ENCODE measurements at places on chromosomes 11 and 22.

DNA sequence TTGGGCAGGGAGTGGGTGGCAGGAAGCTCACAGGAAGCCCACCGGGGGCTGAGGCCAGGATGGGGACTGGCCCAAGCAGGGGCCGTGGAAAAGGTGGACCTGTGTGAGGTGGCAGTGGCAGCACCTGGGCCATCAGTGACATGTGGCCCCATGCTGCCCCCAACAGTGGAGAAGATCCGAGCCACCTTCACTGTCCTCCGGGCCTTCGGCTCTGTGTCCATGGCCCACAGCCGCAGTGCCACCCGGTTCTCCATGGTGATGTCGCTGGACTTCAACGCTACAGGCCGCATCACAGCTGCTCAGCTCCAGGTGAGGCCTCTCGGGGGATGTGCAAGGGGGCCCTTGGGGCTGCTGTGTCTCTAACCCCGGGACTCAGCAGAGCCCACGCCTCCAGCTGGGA is 37.9 kb downstream of the MYO18B start:
- DNase-seq: no peak

- no peak for DNase-seq
Measured at GRCh38 chr11:90223248-90223585, 368 bp upstream of the CHORDC1 start.

- no peak for DNase-seq
Measured at GRCh38 chr11:73468590-73469161, 92.5 kb downstream of the RELT start.

GRCh38 chr11:2483426-2483825 is 38.6 kb downstream of the KCNQ1 start:
- DNase-seq: no peak

DNA sequence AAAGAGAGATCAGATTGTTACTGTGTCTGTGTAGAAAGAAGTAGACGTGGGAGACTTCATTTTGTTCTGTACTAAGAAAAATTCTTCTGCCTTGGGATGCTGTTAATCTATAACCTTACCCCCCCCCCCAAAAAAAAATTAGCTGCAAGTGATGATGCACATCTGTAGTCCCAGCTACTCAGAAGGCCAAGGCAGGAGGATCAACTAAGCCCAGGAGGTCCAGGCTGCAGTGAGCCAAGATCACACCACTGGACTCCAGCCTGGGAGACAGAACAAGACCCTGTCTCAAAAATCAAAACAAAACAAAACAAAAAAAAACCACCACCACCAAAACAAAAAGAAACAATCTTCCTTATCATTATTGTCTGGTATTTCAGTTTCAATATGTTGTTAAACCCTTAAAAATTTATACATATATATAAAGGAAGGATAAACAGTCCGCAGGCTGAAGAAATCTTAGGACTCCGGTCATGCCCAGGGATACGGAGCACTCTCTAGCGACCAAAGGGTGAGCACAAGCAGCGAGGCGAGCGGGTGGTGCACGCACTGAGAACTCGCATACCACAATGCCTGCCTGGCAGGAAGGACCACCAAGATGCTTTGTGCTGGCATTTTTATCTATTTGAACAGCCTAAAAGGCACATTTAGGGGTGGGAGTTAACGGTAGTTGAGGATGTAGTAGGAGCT is 6.4 kb downstream of the POLDIP3 start:
- no peak for DNase-seq

DNA sequence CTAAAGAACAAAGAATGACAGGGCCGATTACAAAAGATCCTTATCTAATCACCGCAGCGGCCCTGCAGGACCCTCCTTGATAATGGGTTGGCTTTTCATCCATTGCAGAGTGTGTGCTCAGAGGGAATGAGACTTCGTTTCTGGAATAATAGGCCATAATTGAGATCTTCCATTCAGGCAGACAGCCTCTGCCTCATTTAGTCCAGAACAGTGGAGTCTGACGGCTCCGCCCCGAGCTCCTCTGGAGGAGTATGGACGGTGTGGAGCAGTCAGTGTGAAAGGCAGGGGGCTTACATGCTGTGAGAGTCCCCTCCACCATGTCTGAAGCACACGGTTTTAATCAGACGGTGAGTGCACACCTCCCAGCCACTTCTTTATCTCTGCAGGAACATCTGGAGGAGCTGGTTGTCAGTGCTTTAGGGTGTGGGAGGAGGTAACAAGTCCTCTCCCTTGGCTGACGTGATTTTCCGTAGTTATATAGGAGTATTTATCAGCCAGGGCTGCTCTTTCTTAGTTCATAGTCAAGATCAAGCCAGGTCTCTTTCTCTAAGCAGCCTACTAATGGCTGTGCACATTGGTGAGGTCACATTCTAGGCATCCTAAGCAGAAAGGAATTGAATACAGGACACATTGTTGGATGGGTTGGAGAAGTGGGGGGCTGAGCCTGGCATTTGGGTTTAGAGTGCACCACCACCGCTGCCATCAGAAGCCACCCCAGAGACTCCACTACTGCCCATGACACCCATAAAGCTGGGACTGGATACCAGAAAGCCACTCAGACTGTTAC is 1477.9 kb downstream of the TBC1D22A start:
- DNase-seq: no peak

GRCh38 chr22:39219071-39220039 is 25.4 kb downstream of the PDGFB start:
- DNase-seq: no peak

- no peak for DNase-seq
Measured at GRCh38 chr11:22703591-22703990, 37.2 kb downstream of the GAS2 start.

DNA sequence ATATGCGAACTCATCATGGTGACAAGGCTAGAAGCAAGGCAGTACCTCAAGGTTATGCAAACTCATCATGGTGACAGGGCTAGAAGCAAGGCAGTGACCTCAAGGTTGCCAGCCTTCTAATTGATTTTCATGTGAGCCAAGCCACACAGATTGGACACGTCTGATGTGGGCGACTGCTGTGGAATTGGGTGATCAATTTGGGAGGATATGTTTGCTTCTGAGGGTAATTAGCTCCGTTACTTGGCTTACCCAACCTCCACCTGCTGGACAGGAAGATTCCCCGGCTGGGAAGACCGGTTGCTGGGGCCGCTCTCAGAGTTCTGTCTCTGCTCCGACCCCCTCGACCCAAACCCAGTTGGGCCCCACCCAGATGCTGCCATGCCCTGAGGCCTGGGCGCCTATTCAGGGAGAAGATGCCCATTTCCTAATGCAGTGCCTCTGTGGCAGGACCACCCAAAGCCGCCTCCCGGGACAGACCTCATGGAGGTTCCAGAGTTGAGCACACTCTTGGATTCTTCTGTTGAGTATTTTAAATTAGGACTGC is 69.9 kb upstream of the SHANK2 start:
- no peak for DNase-seq

DNA sequence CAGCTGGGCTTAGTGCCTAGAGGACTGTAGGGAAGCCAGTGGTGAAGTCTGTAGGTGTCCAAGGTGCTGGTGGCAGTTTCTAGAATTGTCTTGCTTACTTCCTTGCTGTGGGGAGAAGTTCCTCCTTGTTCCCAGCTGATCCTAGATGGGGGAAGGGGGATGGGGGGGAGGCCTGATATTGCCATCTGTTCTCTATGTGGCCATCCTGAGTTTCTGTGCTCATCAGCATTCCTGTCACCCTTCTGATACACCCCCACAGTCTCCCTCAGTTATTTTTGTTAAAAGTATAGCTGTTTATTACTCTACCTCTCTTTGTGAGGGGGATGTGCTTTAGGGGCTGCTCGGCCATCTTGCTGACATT is 36.5 kb downstream of the MADD start:
- DNase-seq: no peak

DNA sequence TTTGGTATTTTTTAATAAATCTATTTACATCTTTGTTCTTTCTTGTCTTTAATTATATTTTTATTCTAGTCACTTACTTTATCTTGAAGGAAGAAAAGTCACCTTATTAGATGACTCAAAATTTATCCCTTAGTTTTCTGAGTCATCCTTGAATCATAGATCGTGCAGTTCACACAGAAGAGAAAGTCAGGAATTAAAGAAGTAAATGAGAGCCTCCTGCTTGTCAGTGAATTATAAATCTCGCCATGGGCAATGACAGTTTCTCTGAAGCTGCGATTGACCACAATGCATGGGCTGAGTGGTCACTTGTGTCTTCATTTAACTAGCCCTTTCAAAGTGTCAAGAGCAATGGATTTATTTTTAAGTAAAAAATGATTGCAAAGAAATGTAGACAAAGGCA is 91.2 kb downstream of the LUZP2 start:
- DNase-seq: no peak

DNA sequence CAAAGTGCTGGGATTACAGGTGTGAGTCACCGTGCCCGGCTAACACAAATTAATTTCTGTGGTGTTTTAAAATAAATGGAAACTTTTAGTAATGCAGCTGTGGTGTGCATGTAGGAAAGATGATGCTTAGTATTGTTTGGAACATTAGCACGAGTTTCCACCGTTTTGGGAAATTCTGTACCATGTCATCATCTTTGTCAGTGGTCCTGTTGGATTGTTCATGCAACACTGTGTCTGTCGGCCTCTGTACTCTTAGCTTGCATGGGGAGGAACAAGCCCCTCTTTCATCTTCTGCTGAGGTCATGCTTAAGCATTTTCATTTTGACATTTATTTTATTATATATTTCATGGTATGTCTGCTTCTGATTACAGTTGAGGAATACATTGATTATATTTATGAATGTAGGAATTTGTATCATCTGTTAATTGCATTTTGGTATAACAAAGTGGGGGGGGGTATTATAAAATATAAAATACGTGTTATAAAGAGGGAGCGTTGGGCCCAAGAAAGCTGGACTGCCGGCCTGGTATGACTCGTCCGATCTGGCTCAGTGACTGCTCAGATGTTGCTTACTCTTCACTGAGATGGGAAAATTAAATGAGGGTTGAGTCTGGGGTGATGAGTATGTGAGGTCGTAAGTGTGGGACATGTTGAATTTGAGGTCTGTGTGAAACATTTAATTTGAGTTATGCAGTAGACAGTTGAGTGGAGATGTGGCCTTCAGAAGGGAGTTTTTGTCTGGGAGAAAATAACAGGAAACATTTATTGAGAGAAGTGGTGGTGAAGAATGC is 28.7 kb downstream of the CECR2 start:
- DNase-seq: no peak

GRCh38 chr11:8323161-8323935 is 59.7 kb upstream of the LMO1 start:
- DNase-seq: no peak

DNA sequence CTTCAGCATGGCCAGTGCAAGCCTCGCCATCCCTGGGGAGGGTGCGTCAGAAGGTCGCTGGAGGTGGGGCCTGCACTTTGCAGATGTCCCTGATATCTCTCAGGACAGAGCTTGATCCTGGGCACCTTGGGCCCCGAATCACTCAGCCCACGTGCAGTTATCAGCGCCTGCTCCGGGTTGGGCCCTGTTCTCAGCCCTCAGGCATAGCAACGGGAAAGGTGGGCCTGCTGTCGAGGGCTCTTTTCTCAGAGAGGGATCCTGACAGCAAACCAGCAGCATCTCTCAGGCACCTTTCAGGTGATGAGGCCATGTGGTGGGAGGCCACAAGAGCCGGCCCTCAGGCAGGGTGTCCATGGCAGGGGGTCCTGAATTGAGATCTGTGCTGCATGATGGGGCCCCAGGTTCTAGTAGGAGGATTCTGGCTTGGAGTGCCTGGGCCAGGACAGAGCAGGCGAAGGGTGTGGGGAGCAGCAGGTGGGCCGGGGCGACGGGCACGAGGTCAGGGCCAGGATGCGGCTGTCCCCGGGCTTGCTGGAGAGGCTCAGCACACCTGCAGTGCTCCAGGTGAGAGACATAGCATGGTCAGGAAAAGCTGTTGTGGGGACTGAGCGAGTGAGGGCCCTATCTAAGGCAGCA is 280.5 kb downstream of the TBC1D22A start:
- no peak for DNase-seq

DNA sequence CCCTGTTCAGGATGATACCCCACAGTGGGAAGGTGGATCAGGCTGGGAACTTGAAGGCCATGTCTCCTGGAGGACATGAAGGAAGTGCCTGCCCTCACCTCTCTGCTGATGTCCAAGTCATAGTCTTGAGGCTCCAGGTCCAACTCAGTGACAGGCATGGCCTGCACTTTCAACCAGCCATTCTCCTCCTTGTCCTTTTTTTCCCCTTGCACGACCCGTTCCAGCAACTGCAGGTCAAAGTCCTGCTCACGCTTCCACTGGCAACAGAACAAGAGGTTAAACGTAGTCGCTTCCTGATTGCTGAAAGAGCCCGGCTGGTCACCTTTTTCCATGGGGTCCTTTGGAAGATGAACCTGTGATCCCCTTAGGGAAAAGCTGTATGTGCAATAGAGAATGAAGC is 47.7 kb downstream of the C11orf58 start:
- no peak for DNase-seq

- no peak for DNase-seq
Measured at GRCh38 chr11:64243236-64243854, 2.5 kb downstream of the FKBP2 start.
